ENCODE measurements at places on chromosomes 4 and X.

- DNase-seq, result no peak
Observed at GRCh38 chr4:45732161-45732560, 391.7 kb downstream of the GABRG1 start.

GRCh38 chr4:74109870-74110605 is 11.0 kb upstream of the CXCL2 start:
- no peak for DNase-seq

DNA sequence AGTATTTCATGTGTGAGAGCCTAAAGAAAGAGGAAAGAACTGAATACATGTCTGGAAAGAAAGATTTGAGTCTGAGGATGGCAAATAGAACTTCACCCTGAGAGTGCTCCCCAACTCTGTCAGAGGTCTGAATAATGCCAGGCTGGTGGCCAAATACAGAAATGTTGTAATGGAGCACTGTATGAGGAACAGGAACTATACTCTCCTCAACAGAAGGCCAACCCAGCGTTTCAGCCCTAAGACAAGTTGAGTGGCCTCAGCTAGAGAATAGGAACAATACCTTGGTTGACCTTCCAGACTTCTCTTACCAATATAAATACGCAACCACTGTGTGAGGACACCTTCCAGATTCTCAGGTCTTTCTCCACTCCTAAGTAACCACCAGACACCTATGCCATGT is 94.5 kb upstream of the STIM2 start:
- no peak for DNase-seq

- DNase-seq, result no peak
Observed at GRCh38 chrX:10709276-10709675, 88.9 kb upstream of the MID1 start.

DNA sequence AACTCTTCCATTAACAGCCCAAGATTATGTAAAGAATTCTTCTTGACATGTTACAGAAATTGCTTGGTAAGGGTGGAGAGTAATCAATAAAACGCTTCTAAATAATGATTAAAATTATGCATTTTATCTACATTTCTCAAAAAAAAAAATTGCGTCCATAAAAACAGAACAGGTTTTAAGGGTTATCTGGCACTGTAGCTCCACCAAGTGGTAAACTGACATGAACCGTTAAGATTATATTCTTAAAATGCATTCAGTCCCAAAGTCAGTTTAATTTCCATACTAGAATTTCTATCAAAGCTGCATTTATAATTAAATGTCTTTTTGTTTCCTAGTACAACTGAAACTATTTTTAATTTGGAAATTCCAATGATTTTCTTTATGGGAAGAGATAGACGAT is 214.0 kb upstream of the UGT8 start:
- no peak for DNase-seq

GRCh38 chr4:26670903-26671537 is 87.1 kb downstream of the TBC1D19 start:
- no peak for DNase-seq
